ENCODE measurements at places on chromosomes 5 and 9.

- DNase-seq: no peak
Measured at GRCh38 chr9:22073349-22073748, 64.2 kb upstream of the CDKN2B start.

DNA sequence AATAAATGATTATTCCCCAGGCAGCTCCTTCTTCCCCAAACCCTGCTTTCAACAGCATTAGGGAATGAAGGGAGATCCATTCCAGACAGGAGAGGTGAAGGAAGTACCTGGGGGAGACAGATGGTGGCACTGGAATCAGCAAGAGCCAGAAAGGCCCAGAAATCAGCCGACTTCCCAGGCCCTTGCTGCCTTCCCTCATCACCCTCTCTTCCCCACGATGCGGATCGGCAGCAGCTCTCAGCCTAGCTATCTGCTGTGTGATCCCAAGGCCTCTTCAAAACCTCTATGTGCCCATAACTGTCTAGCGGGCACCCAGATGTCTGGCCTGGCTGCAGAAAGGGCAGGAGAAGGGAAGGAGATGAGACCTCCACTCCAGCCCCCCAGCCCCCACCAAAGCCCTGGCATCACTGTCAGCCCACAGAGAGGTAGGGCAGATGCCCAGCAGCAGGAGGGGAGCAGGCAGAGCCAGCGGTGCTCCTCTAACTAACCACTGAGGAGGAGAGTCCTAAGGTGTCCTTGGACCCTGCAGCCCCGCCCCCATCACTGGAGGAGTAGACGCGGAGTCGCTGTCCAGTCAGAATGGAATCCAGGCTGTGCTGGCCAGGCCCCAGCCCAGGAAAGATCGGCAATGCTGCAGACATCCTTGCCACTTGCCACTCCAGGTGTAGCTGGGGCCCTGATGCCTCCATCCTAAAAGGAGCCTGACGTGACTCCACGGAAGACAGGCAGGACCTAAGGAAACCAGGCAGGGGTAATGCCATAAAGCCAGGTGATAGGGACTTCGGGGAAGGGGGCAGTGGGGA lies 12.7 kb downstream of the CNTFR start:
- no peak for DNase-seq

DNA sequence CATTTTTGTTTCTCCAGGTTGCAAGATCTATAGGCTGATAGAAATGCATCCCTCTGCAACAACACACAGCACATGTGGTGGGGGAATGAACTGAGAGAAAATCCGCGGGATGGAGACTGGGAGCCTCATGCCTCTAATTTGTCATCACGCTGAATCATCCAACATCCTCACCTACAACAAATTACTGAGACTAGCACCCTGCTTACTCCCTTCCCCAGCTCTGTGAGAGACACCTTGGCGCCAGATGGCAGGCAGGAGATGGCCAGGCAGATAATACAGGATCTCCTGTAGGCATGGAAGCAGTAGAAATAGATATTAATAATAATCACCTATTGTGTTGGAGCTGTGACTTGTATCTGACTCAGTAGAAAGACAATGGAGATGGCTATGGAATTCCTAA lies 276.9 kb downstream of the SEMA5A start:
- no peak for DNase-seq

DNA sequence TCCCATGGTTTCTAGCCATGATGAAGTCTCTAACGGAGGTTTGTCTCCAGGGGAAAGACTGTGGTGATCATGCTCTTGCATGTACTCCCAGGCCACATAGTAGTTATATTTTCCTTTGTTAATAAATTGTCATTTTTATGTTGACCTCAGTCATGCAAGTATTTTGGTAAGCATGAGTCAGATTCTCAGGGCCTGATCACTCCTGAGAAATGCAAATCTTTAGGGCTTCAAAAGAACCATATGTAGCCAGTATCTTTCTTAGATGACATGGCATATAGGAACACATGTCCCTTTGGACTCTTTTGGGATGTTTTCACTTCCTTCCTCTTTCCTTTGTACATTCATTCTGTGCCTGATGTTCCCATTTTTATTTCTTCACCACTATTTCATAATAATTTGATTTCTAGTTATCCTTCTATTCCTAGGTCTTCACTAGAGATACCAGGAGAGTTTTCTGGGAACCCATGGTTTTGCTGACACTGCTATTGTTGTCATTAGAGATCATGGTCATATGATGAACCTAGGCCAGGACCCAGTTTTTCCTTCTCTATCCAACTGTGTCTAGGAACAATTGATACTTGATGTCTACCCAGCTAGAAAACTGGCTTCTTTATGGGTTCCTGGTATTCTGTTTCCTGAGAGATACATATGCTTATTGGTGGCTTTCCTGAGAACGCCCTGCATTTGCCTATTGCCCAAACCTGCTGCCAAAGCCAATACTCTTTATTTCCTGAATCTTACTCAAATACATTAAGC lies 248.1 kb upstream of the NREP start:
- DNase-seq: no peak

DNA sequence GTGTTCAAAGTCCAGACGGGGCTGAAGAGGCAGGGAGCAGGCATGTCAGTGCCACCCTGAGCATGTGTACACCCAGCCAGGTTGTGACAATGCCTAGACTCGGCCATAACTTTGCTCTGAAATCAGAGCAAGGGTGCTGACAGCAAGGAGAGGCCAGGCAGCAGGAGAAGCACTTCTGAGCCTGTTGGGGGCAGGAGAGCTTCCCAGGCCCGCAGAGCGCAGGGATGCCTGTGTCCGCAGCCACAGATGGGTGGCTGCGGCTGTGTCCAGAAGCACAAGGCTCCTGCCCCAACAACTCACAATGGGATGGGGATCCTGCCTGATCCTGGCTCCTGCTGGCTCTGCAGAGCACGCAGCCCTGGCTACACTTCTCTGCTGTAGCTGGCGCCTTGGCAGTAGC lies 373.9 kb downstream of the CHSY3 start:
- no peak for DNase-seq

DNA sequence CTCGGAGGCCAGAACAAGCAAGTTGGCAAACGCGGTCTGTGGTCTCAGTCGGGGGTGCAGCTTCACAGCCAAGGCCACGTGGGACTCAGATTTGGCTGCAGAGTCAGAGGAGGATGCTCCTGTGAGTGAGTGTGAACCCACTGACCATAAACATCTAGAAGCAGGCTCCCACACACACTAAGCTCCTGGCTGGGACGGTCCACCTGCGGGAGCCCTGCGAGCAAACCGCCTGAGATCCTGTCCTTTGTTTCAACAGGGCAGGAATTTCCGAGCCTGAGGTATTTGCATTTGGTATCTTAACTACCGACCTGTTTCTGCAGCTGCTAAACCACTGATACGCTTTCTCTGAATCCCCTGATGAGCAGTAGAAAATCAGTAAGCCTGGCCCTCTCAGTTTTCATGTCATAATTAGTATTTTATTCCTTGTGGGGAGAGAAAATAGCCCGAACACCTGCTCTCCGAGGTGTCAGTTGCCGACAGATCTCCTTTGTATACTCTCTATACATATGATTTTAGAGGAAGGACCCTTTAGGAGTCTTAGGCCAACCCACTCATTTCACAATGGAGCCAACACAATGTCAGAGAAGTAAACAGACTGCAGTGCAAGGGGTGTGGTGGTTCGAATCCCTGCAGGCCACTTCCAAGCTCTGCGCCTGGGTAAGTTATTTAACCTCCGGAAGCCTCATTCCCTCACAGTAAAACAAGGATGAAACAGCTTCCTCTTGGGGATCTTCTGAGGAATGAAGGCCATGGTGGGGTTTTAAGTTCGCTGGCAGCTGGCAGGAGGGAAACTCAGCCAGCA lies 40.9 kb upstream of the PWWP2A start:
- DNase-seq: no peak

DNA sequence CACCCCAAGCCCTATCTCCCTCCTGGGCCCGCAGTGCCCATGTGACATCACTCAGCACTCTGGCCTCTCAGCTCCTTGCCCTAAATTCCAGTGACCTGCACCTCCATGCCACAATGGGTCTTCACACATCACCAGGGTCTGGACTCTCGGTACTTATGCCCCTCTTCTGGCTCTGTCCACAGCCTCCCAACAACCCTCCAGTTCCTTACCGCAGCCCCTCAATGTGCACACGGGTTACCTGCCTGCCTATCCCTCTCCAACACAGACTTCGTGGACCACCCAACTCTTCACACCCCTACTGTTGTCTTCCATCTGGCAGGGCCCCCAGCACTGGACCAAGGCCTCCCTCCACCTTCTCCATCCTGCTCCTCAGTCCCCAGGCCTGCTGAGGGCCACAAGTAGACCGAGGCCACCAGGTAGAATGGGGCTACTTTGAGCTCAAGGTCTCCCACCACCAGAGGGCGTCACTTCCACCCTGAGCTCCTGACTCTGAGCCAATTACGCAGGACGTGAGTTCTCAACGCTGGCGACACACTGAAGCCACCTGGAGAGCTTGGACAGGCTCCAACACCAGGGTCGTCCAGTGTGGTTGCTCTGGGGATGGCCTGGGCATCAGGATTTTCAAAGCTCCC lies 172.1 kb downstream of the GABBR2 start:
- DNase-seq: no peak

DNA sequence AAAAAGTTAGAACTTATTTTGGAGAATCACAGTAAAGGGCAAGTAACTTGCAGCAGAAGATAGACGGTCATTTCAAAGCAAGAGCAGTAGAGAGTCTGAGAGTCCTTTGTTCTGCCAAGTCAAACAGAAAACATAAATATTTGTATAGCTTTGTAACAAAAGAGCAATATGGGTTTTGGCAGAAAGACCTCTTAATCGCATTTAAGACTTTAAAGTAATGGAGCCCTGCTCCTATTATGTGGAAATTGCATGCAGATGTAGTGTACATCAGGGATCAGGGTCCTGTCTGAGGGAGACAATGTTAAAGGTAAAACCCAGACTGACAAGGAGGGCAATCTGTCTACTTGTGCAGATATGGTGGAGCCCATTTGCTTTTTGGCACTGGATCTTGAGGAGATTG lies 87.2 kb downstream of the PGM5 start:
- no peak for DNase-seq

DNA sequence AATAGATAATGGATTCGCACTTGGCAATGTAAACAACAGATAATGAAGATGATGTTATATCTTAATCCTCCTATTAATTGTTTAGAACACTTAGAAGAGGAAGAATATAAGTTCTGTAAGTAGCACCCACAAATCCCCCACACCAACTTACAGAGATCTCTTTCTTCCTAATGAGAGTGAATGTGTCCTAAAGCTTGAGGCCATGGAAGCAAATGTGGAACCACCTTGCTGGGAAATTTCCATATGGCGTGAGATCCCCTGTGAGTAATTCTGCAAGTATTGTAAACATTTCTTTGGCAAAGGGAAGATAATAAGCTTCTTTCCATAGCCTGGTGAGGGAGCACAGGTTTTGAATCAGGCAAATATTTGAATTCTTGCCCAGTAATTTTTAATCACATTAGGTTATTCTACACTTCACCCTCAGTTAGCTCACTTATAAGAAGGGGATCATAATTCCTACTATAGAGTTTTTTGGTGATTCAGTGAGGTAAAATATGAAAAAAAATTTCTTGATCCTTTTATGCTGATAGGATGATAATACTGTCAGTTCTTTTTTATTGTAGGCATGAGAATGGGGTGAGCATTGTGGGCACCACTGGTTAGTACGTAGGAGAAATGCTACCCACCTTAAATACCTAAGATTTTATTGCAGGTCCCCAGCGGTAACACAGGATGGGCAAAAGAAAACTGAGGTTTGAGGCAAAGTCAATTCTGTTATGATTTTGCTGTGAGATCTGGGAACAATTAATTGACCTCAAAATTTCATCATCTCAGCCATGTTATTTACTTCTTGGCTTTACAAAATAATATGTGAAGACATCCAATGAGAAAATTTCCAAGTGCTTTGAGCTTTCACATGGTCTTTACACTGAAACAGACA lies 574.8 kb downstream of the PSAT1 start:
- no peak for DNase-seq

- no peak for DNase-seq
Measured at GRCh38 chr9:134357631-134358025, 31.4 kb downstream of the RXRA start.

DNA sequence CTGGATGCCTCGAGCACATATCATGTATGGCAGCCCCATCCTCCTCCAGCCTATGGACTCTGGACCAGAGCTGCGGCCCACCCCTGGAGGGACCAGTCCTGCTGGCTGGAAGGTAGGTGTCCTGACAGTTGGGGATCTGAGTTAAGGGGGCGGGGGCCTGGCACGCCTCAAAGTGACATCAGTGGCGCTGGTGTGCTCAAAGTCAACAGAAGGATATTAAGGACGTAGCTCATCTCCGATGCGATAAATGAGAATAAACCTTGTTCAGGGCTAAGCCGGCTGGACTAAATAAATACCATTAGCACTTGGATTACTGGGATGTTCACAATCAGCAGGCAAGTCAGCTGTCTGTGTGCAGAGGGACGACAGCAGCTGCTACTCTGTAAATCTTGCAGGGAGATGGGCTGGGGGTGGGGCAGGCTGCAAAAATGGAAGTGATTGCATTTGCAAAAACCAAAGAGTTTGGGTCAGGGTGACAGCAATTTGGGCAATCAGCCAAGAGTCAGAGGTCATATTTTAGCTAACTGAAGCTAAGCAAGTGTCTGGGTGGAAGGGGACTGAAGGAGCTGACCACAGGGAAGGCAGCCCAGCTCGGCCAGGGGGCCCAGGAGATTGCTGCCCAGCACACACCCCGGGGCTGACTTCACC lies 80.0 kb upstream of the LRRTM2 start:
- no peak for DNase-seq

GRCh38 chr5:174454890-174455289 lies 269.5 kb upstream of the MSX2 start:
- no peak for DNase-seq

DNA sequence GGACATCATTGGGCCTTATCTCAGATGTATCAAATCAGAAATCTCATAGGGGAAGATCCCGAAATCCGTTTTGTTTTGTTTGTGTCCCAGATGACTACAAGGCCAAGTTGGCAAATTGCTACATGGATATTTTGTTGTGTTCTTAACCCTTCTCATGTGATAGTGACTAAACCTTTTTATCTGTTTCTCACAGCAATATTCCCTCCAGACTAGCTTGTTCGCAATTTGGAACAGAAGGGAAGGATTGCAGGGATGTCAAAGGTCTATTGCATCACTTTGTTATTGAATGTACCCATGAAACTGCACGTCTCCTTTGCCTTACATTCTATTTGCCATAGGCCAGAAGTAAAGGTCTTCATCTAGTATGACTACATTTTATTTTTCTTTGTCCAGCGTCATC lies 453.9 kb downstream of the NFIB start:
- no peak for DNase-seq

- no peak for DNase-seq
Measured at GRCh38 chr5:142697356-142698255, 11.7 kb upstream of the FGF1 start.

DNA sequence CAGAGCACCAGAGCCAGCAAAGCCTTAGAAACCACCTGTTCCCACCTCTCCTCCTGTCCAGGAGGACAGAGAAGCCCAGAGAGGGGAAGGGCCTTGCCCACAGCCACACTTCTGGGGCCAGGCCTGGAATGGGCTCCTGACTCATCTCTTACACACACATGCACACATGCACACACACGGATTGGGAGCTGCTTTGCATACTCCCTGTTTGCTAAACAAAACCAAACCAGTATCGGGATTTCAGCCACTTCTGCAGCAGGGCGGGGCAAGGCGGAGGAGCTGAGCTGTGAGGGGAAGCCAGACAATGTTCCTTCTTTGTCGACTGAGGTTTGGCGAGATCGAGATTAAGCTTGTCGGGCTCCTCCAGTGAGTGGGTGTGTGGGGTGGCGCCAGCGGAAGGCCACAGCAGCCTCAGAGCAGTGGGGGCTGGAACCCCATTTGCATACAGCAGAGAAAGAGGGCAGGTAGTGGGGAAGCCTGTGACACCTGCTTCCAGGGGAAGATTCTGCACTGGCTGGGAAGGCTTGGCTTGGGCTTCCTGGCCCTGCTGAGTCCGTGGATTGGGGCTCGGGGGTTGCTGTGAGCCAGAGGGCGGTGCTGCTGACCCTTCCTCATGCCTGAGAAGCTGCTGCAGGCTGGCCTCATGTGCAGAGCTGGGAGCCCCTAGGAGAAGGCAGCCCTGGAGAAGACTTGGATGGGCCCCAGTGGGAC lies 16.1 kb downstream of the GFI1B start:
- no peak for DNase-seq
